ENCODE measurements at places on chromosomes 12 and 14. TPM values are rescaled to one million over a fixed set of nuclear protein-coding genes. Genes with fewer than 3 reads are reported as not detected.

DNA sequence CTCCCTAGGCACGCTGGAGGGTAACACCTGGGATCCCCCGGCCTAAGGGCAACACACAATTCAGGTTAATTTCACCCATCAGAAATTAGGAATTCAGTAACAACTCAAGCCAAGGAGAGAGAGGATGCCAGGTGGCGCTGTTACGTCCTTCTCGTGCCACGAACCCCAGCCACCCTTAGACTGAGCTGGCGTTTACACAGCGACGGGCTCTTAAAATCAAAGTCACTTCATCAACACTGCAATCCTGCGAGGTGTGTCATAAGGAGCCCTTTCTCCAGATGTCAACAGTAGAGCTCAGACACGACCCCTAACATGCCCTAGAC, 110.6 kb upstream of the TMEM132D start:
- DNase-seq = no peak

DNA sequence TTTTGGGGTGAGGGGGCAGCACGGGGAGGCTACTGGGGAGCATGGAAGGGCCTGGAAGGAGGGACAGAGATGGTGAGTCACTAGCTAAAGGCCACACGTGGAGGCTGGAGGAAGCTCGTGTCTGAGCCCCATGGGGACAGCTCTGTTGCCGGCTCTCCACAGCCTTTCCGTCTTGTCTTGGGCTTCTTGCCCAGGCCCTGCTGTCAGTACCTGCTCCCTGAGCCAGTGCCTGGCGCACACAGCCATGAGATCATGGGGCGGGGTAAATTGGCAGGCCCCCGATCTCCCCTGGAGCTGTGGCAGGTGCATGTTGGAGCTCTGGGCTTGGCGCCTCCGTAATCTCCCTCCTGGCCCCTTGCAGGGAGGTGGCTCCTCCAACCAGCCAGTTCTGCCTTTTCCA, 16.1 kb upstream of the KRT80 start:
- DNase-seq = no peak

DNA sequence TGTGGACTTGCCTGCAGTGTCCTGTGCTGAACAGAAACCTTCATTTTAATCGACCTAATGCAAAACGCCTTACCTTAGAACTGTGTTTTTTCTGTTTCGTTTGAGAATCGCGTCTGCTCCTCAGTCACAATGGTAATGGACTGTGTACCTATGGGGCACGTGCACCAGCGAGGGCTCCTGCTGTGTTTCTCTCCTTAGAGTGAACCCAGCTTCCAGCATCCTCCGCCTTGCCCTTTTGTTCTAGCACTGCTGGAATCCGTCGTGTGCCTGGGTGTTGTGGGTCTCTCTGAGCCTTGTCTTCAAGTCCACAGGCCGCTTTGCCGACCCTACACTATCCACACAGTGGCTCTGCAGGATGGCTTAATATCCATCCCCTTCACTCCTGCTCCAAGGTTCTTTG, 3.6 kb downstream of the AMN start:
- DNase-seq = no peak

DNA sequence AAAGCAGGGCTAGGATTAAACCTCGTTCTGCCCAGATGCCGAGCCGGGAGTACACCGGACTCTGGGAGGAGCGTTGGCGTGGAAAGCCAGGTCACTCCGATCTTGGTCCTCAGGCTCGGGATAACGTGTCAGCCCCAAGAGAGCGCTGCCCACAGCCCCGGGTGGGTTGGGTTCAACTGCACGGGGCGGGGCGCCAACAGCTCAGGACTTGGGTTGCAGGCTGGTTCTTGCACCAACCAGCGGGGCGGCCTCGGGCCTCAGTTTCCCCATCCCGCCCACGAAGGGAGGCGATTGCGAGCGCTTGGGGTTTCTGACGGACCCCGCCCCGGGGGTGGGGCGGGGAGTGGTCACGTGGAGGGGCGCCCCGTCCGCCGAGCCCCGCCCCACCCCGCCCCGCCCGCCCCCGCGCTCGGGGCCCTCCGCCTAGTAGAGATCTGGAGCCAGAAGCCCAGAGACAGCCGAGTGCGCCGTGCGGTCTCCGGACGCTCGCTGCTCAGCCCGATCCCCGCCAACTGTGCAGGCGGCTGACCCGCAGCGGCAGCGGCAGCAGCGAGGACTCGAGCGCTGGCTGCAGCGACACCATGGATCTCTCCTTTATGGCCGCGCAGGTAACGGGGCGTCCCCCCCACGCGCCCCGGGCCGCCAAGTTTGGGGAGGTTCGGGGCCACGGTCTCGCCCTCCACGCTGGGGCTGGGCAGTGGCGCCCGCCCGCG, at the start of gene C14orf132:
C14orf132 (plus strand) TSS at position 443 of the 713 bp plus-strand sequence; CDS start at position 582, 139 bp downstream.
- no peak for DNase-seq

ACRBP gene
- polyA plus RNA-seq = 5.5 TPM

LHX5 gene
- polyA plus RNA-seq = not detected

IGF1 gene
- 31.3 TPM for polyA plus RNA-seq

CLEC6A gene
- polyA plus RNA-seq = not detected
